ENCODE measurements at places on chromosomes 12 and 14. TPM values are rescaled to one million over a fixed set of nuclear protein-coding genes. Genes with fewer than 3 reads are reported as not detected.

DNA sequence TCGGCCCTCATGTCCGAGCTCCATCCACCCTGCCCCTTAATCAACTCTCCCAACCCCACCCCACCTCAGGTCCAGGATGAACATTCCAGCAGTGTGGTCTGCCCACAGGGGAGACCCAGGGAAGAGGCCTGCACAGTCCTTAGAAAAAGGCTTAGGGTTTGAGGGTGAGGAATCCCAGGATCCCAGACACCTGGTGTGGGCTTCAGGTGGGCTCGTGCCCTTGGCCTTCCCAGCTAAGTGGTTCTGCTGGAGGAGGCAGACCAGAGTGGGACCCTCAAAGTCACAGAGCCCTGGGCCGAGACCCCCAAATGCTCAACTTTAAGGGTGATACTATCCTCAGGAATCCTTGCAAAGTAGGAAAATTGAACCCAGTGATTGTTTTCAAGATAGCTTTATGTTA lies 25.4 kb upstream of the PPP2R5C start:
- DNase-seq = no peak

GRCh38 chr12:13074396-13075117 lies 28.9 kb downstream of the GSG1 start:
- DNase-seq = no peak

GRCh38 chr14:27730204-27730603 lies 1036.4 kb upstream of the FOXG1 start:
- DNase-seq = no peak

DNA sequence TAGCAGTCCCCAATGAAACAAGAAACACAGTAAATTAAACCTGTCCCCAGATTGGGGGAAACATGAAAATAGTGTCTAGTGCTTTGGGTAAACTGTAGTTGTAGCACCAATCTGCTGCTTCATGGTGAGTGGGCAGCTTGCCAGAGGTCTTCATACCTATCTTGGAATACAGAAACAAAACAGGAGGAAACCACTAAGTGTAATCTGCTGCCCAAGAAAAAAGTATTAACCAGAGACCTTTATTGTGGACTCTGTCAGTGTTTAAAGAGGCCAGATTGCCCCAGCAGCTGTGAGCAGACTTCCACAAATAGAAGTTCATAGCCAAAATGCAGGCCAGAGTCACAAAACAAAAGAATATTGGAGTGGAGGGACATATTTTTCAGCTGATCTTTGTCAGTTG lies 2.3 kb downstream of the ISCU start:
- no peak for DNase-seq

GRCh38 chr12:70365648-70366518 lies at the start of gene KCNMB4:
Gene KCNMB4, plus strand, starts transcription at chr12:70366290. Its CDS starts 445 bp downstream, at chr12:70366735.
- DNase-seq = no peak

- no peak for DNase-seq
Observed at GRCh38 chr12:15469356-15469755, 147.0 kb downstream of the PTPRO start.

DNA sequence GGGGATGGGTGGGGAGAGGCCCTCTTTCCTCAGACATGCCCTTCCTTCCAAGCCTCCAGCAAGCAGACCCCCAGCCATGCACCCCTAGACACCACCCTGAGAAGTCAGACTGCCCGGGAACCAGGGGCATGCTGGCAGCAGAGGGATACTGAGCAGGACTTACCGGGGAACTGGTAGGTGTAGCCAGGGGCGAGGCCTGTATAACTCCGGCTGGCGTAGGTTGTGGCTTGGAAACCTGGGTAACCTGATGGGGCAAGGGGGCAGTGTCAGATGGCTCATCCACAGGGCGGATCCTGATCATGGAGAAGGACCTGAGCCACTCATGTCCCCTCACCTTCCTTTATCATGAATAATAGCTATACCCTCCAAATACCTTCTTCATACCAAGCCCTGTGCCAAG lies 15.8 kb downstream of the MSI1 start:
- DNase-seq = no peak

- no peak for DNase-seq
Observed at GRCh38 chr12:6097411-6097810, 27.1 kb downstream of the VWF start.

DNA sequence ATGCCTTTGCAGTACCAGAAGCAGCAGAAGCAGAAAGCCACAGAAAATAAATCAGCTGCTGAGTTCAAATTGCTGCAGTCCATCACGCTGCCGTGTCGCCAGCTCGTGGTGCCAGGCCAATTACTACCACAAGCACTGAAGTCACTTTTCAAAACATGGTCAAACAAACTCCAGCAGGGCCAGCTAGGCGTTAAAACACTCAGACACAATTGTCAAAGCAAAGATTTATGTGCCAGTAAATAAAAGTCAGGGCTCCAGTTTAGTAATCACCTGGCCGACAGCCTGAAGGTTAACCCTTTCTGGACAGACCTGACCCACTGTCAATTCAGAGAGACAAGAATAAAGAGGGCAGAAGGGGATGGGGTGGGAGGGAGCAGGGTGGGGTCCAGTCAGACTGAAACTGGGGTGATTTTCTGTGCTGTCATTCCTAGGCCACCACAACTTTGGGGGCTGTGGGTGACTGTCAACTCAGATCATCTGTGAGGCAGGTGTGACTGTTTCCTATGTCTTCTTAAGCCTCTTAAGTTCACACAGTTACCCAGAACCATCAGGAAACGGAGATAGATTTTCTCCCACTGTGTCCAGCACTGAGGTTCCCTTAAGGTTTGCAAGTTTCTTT lies 109.8 kb upstream of the FUT8 start:
- DNase-seq = no peak

- DNase-seq = no peak
Observed at GRCh38 chr12:132178801-132179401, 34.6 kb downstream of the NOC4L start.

DNA sequence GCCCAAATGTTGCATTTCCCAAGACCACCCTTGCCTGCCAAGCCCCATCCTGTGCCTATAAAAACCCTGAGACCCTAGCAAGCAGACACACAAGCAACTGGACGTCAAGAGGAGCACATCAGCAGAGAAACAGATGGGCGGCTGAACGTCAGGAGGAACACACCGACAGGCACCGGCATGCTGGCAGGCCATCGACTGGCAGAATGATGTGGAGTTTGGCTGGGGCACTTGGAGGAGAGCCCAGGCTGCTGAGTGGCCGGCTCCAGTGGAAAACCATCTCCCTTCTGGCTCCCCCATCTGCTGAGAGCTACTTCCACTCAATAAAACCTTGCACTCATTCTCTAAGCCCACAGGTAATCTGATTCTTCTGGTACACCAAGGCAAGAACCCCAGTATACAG lies 130.1 kb downstream of the SLC41A2 start:
- no peak for DNase-seq

GRCh38 chr14:64095620-64096019 lies 198.6 kb downstream of the ESR2 start:
- DNase-seq = no peak

DNA sequence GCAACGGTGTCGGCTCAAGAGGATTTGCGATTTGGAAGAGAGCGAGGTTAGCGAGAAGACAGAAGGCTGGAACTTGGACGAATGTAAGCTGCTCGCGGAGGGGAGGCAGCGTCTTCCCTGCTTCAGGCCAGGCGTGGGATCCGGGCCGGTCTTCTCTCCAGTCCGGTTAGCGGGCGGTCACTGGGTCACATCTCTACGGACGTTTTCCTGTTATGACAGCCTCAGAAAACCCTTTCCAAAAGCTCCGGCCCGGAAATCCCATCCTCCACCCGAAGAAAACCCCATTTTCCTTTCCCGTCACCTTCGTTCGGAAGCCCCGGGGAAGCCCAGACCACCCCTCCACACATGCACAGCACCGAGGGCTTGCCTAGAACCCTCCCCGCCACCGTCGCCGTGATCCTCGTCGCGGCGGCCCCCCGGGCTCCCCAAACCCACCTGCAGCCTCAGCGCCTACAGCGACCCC lies 268 bp downstream of the NDUFB1 start:
- no peak for DNase-seq

- DNase-seq = no peak
Observed at GRCh38 chr14:61147381-61147821, 133.7 kb downstream of the TMEM30B start.

- no peak for DNase-seq
Observed at GRCh38 chr12:47311568-47311967, 231.8 kb upstream of the AMIGO2 start.

DNA sequence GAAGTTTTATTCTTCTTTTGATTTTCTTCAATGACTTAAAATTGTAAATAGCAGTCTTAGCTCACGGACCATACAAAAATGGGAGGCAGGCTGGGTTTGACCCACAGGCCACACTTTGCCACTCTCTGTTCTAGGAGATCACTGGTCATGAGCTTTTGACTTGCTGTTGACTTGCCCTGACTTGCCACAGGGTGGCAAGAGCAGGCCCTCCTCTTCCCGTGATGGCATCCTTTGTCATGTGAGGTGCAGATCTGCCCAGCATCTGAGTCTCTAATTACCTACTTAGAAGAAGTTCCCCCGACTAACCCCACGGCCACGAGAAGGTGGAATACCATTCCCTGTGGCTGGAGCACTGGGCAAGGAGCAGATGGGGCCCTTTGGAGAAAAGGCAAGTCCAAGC lies 81.0 kb upstream of the SCAF11 start:
- DNase-seq = no peak

DNA sequence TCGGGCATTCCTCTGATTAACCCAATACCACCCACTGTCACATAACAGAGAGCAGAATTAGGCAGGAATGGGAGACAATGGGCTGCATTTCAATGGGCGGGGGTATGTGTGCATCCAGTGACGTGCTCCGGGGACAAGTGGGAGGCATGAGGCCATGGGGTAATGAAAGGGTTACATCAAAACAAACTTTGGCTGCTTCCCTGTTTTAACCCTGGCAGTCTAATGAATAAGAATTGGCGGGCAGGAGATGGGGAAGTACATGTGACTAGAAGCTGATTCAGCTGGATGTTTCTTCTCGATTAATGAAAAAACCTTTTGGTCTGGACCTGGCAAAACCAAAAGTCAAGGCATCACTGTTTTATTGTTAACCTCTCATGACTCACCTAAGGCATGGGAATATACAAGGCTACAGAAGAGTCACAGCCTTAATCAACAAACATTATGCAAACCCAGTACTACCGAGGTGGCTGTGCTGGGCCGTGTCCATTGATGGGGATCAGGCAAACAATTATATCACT lies 44.2 kb downstream of the SOCS2 start:
- DNase-seq = no peak

DNA sequence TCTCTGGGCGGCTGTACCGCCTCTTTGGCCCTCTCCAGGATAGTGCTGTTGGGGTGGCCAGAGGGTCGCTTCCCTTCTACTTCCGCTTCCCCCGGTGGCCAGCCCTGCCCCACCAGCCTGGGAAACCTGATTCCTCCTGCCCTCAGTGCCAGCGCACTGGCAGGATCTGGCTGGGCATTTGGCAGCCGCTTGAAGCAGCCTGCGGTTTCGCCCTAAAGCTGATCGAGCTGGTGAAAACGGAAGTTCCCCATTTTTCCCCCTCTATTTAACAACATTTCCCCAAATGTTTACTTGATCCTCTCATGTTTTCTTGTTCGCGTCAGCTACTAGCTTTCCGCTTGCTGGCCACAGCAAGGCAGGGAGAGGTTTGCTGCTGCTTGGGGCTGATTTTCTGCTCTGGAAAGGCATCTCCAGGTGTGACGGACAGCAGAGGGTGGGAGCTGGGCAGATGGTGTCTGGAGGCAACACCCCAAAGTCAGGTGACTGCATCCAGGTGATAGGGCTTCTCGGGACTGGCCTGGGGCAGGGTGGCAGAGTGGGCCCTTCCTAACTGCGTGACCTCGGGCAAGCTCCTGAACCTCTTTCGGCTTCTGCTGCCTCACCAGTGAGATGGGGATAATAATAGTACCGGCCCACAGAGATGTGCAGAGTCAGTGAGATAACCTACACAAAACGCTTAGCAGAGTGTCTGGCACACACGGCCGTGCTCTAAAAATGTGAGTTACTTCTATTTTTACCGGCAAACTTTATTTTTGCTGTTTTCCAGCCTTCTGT lies 53.1 kb downstream of the TSPAN9 start:
- DNase-seq = no peak

DNA sequence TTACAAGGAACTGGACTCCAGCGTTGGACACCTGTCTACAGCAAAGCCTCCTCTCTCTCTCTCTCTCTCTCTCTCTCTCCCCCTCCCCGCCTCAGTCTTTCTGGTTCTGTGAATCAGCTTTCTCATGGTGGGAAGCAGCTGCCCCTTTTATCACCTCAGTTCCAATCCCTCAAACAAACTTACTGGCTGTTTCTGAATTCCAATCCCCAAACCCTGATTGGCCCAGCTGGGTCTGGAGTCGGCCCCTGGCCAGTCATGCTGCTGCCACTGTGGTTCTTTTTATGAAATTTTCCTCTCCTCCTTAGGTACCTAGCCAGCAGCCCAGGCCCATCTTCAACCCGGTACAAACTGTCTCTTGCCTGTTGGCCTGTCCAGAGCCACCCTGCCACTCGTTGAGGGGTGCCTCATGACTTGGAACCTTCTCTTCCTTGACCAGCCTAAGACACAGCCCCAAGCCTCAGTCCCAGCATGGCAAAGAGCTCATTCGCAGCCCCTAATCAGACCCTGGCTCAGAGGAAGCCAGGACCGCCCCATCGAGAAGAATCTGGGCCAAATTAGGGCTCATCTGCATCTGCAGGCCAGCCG lies 9.4 kb upstream of the MORN3 start:
- DNase-seq = no peak

- no peak for DNase-seq
Observed at GRCh38 chr12:89769483-89769818, 60.8 kb upstream of the ATP2B1 start.

GRCh38 chr12:121131941-121132341 lies 735 bp upstream of the P2RX7 start:
- DNase-seq = no peak

DNA sequence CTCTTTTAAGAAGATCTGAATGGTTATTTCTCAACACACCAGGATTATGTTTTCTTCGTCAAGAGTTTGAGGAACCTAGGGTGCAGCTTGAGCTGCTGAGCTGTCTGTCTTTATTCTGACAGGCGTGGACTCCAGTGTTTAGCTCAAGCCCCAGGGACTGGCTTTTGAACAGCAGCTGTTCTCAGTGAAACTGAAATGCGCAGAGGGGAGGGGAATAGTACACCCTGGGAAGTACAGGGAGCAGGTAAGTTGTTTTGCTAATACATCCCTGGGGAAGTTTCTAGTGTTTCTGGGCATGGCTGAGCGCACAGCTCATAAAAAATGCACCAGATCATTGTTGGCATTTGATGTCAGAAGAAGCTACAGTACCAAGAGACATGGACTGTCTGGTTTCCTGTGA lies 659.8 kb downstream of the DIO2 start:
- DNase-seq = no peak

CELA1 gene
- total RNA-seq = not detected

MUCL1 gene
- total RNA-seq = 3.4 TPM

CD69 gene
- total RNA-seq = 7.4 TPM

TMEM233 gene
- total RNA-seq = not detected

SLC6A13 gene
- total RNA-seq = not detected

RAB5B gene
- 74.9 TPM for total RNA-seq

E2F7 gene
- not detected for total RNA-seq

AQP6 gene
- not detected for total RNA-seq

ZNF641 gene
- 33.8 TPM for total RNA-seq

GLS2 gene
- total RNA-seq = 0.16 TPM

RTL1 gene
- total RNA-seq = not detected

KNTC1 gene
- total RNA-seq = 18.0 TPM

KRT83 gene
- 0.33 TPM for total RNA-seq

EID3 gene
- total RNA-seq = 6.7 TPM

ITGA7 gene
- total RNA-seq = 20.5 TPM

ZNF268 gene
- 15.4 TPM for total RNA-seq

IGF1 gene
- 56.6 TPM for total RNA-seq

HOXC11 gene
- total RNA-seq = not detected
